ENCODE measurements at places on chromosomes 16 and 17.

- DNase-seq = no peak
These were observed 30.4 kb downstream of the NME3 start for GRCh38 chr16:1740781-1741490.

DNA sequence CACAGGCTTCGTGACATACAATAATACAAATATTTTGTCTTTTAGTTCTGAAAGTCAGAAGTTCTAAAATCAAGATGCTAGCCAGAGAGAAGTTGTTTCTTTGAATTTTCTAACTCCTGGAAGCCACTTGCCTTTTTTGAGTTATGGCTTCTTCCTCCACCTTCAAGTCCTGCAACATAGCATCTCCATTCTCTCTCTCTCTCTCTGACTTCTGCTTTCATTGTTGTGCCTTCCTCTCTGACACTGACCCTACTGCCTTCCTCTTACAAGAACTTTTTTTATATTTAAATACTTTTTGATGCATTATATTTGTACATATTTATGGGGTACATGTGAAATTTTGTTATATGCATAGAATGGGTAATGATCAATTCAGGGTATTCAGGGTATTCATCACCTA is 205.9 kb downstream of the MAP2K6 start:
- DNase-seq = no peak

DNA sequence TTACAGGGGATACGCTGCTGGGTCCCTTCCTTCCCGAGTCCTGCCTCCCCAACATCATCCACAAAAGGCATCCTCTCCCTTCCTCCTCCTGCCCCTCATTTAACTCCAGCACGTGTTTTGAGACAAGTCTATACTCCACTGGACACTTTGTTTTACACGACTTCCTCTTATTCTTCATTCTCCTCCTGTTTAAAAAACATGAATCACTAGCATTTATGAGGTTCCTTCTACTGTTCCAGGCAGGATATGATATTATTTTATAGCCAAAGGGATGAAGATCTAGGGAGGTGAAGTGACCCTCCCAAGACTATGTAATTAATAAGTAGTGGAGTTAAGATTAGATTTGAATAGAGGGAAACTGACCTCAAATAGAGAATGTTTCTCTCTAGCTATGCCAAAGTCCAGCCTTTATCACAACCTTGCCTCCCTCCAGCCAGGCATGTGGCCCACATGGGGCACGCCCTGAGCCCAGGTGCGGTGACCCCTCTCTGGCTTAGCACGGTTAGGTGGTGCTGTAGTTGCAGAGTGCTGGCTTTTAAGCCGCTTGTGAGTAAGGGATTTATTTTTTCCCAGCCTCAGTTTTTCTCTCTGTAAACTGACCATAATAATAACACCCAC is 1.3 kb upstream of the HSD17B2 start:
- DNase-seq = no peak

DNA sequence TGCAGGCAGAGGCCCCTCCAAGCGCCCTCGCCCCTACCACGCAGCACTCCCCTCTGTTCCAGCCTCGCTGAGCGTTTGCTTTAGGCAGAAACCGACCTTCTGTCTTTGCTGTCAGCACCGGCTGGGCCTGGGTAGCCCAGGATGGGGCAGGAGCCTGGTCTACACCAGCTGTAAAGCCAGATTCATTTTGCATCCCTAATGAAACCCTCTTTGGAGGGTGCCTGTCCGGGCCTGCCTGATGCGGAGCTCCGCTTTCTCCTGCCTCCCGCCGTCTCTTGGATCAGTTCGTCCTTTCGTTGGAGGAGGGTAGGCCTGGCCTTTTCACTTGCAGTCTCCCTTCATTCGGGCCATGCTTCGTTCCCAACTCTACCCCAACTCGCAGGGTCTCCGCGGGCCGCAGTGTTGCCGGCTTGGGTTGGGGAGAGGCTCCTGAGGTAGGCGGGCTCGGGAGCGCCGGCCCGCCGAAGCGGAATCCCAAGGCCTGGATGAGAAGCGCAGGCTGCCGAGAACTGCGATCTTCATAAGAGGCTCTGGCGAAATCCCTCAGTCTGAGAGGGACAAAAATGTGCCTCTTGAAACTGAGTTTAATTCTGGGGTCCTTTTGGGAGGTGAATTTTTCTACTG is 4.8 kb upstream of the HOXB8 start:
- DNase-seq = no peak

GRCh38 chr16:78464833-78465232 is 365.4 kb downstream of the WWOX start:
- no peak for DNase-seq

DNA sequence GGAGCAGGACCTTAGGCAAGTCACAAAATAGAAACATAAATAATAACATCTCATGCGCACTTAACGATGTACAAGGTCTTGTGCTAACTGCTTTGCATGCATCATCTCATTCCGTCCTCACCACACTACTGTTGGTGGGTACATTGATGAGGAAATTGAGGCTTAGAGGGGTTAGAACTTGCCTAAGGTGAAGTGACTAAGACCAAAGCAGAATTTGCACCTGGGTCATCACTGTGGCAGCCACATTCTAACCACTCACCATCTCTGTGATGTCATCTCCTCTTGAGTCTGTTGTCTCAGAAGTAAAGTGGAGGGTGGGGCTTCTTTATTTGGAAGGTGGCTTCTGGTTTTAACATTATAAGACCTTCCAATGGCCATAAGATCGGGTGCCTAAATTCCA is 20.4 kb upstream of the TRIM25 start:
- DNase-seq = peak; percentile 73

DNA sequence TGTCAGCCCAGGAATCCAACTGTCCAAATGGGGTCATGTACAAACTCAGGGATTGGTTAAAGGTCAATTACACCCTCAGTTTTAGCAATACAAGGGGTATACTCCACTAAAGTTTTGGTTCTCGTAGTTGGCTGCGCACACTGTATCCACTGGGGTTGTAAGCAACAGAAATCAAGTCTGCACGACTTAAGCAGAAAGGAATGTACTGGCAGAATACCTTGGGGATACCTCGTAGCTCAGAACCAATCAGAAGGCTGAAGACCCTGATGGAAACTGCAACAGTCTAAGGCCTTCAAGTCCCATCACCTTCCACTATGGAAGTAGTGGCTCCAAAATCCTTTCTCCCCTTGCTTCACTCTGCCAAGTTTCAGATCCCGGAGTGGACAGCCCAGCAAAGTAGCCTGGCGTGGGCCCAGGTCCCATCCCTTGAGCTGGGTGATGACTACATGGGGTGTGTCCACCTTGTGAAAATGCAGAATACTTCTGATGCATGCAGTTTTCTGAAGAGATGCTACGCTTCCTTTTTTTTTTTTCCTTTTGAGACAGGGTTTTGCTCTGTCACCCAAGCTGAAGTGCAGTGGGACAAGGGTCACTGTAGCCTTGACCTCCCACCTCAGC is 21.1 kb upstream of the RPH3AL start:
- no peak for DNase-seq

GRCh38 chr16:18841833-18842525 is 40.6 kb upstream of the ARL6IP1 start:
- DNase-seq = no peak

GRCh38 chr17:68491381-68492231 is 20.6 kb upstream of the PRKAR1A start:
- DNase-seq = no peak

DNA sequence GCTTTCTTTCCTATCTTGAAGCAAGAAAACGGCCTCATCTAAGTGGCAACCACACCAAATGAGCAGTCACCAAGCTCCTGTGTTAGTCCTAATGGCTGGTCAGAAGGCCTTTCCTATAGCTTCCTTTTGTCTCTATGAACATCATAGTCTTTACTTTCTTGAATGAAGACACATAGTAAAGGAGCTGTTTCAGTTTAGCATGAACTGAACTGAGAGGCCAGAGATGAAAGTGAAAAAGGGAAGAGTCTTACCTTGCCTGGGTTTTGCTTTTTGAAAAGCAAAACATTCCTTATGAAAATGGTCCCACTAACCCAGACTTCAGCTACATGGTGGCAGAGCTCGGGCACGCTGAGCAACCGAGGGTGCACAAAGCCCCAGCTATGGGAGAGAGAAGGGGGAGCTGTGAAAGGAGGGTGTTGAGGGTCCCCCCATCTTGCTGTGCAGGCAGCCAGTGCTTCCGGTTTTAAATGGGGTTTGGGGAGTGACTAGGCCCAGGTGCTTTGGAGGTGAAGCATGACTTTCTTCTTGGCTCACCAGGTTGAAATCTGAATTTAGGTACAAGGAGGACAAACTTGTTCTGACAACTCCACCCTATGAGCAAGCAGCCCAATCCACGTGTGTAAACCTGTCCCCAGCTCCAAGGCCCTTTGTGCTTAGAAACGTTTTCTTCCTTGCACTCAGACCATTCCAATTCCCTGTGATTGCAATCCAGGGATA is 9.1 kb upstream of the PSMC3IP start:
- peak; percentile 71 for DNase-seq

GRCh38 chr16:75197522-75198134 is 9.3 kb downstream of the CTRB2 start:
- DNase-seq = no peak

DNA sequence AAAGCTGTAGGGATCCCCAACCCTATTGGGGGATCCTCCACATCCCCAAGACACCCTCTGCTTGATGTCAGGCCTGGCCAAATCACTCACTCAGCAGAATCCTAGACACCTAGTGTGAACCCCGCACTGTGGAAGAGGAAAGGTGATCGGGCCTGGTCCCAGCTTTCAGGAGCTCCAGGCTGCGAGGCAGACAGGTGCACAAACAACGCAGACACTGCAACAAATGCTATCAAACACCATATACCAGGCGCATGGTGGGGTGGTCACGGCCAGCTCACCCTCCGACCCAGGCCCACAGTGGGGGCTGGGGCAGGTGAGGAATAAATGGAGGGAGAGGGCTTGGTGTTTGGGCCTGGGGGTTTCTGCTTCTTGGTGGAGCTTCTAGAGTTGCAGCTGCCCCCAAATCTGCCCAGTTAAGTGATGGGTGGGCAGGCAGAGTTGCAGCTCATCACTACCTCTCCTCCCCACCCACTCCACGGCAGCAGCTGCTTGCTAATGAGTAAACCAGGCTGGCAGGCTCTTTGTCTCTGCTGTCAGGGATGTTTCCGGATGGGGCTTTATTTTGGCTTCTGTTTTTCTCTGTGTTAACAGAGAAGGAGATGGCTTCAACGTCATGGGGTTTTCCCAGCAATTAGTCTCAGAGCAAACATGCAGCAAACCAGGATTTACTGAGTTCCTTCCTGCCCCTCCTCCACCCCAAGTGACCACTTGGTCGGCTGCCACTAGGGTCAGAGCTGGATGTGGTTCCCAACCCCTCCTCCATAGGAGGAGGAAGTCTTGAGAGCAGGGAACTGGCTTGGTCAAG is 46.6 kb downstream of the PECAM1 start:
- DNase-seq = peak; percentile 38

GRCh38 chr16:69894676-69895075 is 56.5 kb upstream of the CLEC18A start:
- DNase-seq = no peak

DNA sequence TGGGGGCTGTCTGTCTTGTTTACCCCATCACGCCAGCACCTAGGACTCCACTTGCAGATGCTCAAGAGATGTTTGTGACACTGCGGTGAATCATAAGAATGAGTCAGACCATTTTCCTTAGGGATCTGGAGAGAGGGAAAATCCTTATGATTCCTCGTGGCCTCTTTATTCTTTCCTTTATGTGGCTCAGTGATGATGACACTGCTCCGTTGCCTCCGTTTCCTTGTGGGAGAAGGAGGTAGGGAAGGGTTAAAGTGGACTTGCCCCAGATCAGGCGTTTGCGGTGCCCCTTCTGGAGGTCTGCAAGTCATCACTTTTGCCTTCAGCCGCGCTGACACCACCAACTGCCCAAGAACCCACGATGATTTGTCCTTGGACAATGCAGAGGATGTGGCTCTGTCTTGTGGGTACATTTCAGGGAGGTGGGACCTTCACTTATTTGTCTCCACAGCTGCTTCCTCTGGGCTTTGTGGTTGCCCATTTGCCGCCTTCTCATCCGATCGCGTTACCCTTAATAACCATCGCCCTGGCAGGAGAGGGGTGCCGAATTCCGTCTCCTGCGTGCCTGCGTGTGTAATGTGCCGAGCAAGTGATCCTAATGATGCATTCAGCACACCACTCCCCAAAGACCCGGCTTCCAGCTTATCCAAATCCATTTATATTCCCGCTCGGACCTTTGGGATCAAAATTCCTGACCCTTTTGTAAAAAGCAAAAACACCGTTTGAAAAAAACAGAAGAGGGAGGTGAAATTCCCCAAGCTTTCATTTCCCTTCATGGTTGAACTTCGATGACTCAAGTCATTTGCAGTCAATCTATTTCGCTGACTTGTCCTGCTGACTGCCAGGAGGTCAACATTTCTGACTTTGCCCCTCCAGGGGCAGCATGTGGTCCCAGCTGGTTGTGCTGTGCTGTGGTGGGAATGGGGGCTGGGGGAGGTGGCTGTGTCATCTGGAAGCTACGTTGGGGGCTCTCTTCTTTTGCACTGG is 87.2 kb upstream of the IRX3 start:
- peak; percentile 49 for DNase-seq

DNA sequence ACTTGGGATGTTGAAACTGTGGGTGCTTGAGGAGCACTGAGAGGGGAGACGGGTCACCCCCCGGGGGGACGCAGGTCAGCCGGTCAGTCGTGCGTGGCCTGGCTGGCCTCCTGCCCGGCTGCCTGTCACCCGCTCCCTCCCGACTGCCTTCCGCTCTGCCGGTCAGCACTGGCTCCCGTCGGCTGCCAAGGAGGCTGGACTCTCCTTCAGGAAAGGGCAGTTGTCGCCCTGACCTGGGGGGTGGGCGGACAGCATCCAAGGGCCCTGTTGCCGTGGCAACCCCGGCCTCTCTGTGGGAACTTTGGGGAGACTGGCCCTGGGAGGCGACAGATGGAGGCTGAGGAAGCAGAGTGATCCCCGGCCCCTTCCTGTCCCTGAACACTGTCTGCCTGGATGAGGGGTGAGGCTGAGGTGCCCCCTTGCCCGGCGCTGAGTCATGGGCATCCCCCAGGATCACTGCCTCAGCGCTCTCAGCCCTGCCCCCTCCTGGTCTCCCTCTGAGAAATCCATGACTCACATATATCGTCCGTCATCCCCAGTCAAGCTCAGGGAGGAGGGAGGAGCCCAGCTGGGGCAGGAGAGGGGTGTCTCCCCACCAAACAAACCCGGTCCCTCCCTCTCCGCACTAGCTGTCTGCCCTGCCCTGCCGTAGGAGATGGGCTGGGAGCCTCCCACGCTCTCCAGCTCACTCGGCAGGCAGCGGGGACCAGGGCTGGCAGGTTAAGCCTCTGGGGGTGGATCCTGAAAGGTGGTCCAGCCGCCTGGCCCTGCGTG is at the start of gene ADGRG1:
TSS of gene ADGRG1 (plus strand) at position 623 of the 774 bp plus-strand sequence. CDS start 21,658 bp downstream, outside the sequence.
- DNase-seq = no peak

DNA sequence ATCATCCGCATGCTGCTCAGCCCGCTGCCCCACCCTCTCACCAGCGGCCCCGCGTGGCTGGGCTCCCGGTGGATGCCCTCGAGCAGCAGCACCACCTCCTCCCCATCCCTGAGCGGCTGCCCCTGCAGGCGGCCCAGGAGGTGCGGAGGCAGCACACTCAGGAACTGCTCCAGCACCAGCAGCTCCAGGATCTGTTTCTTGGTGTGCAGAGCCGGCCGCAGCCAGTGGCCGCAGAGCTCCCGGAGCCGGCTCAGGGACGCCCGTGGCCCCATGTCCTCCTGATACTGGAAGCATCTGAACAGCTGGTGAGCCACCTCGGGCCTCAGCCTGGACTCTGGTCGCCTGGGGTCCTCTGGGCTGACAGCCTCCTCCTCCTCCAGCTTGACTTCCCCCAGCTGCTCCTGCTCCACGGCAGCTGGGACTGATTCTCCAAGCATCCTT is 6.6 kb downstream of the ZSCAN10 start:
- no peak for DNase-seq

GRCh38 chr16:89864527-89864820 is 8.9 kb upstream of the TCF25 start:
- no peak for DNase-seq
